ENCODE measurements at places on chromosomes 3 and 15. TPM values are rescaled to one million over a fixed set of nuclear protein-coding genes. Genes with fewer than 3 reads are reported as not detected.

DNA sequence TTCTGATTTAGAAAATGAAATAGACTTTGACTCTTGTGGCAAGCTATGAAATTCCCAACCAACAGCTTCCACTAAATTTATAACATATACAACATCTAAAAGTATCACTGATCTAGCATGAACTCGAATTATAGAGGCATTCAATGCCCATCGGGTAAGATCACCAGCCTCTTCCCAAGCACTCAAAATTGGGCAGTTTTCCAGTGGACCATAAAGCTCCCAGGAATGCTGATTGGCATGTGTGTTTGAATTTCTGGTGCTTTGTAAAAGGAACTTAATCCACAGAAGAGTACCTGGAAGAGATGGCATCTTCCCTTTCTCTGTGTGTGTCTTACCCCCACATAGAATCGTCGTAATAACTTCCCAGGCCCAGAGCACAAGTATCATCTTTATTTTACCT lies 10.0 kb downstream of the LRTM1 start:
- DNase-seq = no peak

DNA sequence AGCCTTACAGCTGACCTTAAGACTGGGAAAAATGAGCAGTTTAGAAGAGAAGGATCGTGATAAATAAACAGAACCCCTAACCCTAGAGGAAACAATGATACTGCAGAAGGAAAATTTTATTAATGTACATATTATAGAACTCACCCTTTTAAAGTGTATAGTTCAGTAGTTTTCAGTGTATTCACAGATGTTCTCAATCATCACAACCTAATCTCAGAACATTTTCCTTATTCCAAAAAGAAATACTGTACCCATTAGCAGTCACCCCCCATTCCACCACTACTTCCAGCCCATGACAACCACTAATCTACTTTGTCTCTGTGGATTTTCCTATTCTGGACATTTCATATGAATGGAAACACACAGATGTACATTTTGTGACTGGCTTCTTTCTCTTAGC lies 90.2 kb upstream of the AGTR1 start:
- no peak for DNase-seq

DNA sequence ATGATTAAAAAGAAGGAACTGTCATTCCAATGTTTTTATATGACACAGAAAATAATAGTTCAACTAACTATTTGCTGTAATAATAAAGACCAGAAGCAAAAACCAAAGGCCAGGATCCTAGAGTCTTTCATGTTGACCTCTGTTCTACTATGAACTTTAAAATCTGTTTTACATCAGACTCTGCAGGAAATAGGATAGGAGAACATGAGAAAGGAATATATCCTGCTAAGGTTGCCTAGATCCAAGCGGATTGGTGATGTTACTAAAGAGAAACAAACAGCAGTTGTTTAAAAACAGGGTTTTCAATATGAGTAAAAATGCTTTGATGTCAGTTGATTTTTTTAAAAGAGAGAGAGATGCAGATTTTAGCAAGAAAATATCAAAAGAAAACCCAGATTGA lies 549.6 kb downstream of the ZIC1 start:
- DNase-seq = no peak

DNA sequence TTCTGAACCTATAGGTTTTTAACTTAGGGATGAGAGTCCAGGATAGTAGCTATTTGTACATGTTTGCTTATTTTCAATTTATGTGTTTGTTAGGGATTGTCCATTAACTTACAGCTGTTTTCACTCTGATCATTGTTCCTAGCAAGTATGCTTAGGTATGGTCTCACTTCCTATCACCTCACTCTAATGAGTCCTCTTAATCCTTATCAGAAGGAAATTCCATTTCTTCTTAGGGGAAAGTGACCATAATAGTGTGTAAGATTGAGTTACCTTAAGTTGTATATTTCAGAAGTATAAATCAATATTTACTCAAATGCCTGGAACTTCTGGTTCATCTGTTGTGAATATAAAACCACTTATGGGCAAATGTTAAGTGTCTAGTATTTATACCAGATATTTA lies 53.0 kb downstream of the PIAS1 start:
- DNase-seq = no peak

DNA sequence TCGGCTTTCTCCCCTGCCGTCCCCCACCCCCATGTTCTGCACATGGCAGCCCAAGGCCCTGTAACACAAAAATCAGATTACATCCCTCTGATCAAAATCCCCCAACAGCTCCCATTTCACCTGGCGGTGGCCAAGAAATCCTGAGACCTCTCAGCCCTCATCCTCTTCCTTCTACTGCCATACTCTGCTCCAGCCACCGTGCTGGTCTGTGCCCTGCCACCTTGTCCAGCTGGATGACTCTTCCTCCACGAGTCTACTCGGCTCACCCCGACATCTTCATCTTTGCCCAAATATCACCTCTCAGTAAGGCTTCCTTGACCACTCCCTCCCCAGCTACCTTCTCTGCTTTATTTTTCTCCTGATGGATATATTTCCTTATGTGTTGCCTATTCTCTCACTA lies 3.1 kb downstream of the CCDC51 start:
- DNase-seq = no peak

DNA sequence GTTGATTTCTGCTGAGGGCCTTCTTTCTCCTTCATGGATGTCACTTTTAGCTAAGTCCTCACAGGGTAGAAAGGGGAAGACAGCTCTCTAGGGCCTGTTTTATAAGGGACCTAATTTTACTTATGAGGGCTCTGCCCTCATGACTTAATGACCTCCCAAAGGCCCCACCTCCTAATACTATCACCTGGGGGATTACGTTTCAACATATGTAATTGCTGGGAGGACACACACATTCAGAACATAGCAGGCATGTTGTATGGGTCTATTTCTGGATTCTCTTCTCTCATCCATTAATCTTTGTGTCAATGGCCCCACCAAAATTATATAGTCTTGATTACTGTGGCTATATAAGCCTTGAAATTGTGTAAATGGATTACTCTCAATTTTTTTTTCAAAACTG lies 255.0 kb downstream of the CLSTN2 start:
- no peak for DNase-seq

ZNF385D gene
- 0.11 TPM for total RNA-seq

DNA sequence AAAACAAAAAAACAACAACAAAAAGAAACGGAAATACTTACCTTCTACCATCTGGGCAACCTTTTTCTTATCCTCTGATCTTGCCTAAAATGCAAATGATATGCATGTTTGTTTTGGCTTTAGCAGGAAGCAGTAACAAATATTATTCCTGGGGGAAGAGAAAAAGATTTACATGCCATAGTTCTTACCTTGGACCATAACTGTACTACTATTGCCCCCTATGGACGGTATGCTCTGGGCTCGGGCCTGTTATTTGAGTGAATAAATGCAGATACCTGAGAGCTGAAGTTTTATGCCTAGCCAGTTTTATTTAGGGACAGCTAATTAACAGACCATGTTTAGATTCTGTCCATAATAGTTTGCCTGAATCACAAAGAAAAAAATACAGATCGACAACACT lies 12.6 kb upstream of the STARD5 start:
- DNase-seq = no peak

GRCh38 chr3:190531406-190531805 lies 17.5 kb downstream of the IL1RAP start:
- DNase-seq = no peak

DNA sequence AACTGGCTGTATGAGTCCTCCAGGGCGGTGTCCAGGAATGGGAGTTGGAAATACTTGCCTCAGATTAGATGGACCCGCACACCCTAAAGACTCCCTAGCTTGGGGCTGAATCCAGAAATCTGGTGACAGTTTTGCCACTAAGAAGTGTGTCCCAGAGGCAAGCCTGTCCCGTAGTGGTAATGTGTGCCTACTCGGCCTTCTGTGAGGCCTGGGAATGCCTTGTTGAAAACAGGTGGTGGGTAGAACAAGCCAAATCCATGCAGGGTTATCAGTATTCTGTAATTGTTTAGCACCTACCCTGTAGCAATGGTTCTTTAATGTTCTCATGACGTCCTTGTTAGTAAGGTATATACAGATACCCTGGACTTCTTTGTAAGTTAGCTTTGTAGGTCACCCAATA lies 1.6 kb downstream of the C3orf52 start:
- no peak for DNase-seq

CCNB2 gene
- 103 TPM for total RNA-seq

OCA2 gene
- 0.37 TPM for total RNA-seq

EFCC1 gene
- 0.81 TPM for total RNA-seq

DNA sequence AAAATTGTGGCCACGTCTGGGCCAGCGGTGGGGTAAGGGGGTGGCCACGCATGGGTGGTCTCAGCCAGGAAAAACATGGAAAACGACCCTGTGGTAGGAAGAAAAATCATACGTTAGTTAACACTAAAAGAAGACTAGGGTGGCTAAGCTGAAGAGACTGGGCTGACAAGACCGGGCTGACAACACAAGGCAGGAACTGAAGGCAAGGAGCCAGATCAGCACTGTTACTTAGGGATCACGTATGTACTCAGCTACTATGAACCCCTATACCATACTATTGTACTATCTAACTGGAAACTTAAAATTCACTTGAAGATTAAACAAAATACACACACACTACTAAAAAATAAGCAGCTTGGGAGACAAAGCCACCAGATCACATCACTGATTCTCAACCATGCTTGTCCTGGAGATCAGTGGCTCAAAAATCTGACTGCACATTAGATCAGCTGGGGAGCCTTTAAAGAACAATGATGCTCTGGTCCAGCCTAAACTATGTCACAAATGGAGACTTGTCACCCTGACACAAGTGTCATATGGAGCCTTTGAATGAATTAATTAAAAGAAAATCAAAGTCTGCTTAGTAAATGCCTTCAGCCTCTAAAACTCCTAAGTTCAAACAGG lies 442.2 kb downstream of the SHQ1 start:
- no peak for DNase-seq

- DNase-seq = no peak
Observed at GRCh38 chr3:65706301-65706700, 332.4 kb downstream of the MAGI1 start.

DNA sequence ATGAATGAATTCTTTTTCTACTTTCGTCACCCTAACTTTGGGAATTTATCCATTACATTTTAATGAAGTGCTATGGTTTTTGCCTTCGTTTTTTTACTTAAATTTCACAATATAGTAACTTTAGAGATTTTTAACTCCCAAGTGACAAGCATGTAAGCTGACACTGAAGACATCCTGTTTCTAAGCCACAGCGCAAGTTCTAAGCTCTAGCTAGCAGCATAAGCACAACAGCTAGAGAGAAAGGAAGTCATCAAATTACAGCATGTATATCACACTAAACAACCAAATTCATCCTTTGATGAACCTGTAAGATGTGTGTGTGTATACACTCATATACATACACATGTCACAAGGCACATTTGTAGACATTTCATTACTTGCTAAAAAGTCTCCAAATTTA lies 119.3 kb downstream of the P3H2 start:
- DNase-seq = no peak

DNA sequence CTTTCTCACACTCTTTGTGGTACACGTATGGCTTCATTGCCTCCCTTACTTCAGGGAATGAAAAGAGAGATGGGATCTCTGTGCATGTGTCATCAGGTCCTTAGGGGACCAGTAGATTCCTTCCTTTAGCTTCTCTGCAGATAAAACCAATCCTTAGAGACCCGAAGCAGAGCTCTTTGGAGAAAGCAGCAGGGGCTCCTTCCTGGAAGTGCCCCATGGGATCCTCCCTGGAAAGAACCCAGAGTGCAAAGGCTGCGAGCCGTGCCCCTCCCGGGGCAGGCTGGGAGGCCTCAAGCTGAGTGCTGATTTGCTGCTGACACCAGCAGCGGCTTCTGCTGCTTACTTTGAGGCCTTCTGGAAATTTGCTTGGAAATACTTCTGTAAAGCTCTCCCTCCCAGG lies 328.6 kb upstream of the RGMA start:
- peak; percentile 33 for DNase-seq

GRCh38 chr15:52328680-52329079 lies 33.1 kb upstream of the MYO5C start:
- no peak for DNase-seq

GOLGA8T gene
- total RNA-seq = 1.1 TPM

DNA sequence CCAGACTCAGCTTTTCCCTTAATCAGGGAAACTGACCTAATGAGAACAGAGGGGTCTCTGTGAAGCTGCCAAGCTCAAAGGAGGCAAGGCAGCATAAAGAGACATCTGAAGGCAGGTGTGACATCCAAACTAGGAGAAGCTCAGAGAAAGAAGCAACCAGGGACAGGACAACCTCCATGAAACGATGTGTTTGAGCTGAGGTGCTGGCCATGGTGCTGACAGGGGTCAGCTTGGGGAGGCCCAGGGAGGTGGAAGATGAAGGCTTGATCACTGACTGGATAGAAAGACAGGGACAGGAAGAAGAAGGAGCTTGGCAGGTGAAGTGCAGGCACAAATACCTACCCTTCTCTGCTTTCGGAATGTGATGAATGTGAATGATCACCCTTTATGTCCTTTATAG lies 179.5 kb upstream of the NSMCE3 start:
- DNase-seq = peak; percentile 73

IMPG2 gene
- 0.04 TPM for total RNA-seq

DNA sequence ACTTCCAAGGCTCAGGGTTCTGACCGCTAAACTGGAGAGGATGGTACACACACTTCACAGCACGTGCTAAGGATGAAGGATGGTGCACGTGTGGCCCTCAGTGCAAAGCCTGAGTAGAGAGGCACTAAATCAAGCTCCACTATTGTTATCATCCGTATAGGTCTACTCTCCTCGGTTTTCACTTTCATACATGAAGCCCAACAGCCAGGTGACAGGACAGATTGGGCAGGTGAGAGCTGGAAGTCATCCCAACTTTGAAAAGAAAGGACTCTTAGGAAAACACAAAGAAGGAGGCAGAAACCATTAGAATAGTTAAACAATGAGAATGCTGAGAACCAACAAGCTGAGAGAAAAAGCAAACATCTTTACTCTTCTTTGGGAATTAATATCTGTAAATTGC lies 21.1 kb downstream of the MAGI1 start:
- no peak for DNase-seq

GRCh38 chr15:99427668-99428361 lies 138.0 kb upstream of the MEF2A start:
- DNase-seq = no peak

- no peak for DNase-seq
Observed at GRCh38 chr3:141796081-141796888, 33.1 kb downstream of the GRK7 start.

LRRIQ4 gene
- 0.15 TPM for total RNA-seq

LHFPL4 gene
- total RNA-seq = 14.6 TPM

DNA sequence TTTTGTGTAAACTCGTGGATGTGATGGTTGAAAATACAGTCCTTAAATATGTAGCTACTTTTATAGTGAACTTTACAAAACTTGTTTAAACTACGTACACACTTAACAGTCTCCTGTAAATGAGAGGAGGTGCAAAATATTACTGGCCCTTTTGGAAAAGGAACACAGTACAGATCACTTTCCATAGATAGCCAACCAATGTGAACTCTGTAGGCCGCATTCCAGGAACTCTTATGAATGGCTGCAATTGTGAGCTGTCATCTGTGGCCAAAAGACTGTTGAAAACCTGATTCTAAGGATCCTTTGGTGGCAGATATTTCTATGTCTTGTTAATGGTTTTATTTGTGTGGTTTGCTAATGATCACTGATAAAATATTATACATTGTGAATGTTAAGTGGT lies 6.2 kb downstream of the TSC22D2 start:
- no peak for DNase-seq

ROBO1 gene
- 34.5 TPM for total RNA-seq

TRAT1 gene
- not detected for total RNA-seq

- DNase-seq = no peak
Observed at GRCh38 chr3:196458063-196458462, 25.8 kb upstream of the UBXN7 start.

TGM5 gene
- total RNA-seq = not detected

- no peak for DNase-seq
Observed at GRCh38 chr3:112042842-112043280, 8.3 kb downstream of the TMPRSS7 start.

Data from H7 (cell line).